ENCODE measurements at places on chromosomes 12 and 14.

- DNase-seq: no peak
Measured at GRCh38 chr12:130588696-130589539, 127.2 kb downstream of the RIMBP2 start.

DNA sequence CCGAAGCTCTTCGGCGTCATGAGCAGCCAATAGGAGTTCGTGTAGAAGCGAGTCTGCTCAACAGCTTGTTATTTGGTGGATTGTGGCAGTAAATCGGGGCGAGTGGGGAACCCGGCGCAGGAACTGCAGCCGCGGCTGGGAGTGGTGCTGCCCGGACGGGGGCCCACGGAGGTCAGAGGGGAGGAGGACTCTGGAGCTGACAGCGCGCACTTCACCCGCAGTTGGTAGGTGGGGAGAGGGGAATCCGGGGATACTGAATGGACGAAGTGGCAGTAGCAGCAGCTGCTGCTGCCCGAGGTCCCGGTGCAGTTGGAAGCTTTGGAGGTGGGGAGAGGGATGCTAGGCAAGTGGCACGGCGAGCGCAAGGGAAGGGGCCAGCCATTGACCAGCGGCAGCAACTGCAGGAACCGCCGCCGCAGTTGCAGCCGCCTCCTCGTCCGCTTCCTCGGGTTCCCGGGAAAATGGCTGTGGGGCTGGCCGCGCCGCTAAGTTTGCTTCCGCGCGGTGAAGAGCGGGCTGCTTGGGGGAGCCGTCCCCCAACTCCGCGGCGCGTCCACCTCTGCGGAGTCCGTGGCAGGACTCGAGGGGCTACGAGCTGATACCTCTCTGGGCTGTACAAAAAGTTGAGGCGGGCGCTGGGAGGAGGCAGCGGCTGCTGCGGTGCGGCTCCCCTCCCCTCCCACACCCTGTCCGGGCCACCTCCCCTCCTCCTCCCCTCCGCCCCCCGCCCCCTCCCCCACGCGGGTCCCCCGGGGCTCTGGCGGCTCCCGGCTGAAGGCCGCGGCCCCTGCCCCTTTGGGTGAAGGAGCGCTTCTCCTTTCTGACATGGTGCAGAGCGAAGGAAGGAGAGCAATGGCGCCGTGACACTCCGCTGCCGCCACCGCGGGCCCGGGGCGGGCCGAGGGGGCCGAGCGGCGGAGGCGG is at the start of gene ARID4A:
ARID4A (plus strand) TSS at position 79 of the 924 bp plus-strand sequence. CDS start 1,300 bp downstream, outside the sequence.
- DNase-seq: no peak

DNA sequence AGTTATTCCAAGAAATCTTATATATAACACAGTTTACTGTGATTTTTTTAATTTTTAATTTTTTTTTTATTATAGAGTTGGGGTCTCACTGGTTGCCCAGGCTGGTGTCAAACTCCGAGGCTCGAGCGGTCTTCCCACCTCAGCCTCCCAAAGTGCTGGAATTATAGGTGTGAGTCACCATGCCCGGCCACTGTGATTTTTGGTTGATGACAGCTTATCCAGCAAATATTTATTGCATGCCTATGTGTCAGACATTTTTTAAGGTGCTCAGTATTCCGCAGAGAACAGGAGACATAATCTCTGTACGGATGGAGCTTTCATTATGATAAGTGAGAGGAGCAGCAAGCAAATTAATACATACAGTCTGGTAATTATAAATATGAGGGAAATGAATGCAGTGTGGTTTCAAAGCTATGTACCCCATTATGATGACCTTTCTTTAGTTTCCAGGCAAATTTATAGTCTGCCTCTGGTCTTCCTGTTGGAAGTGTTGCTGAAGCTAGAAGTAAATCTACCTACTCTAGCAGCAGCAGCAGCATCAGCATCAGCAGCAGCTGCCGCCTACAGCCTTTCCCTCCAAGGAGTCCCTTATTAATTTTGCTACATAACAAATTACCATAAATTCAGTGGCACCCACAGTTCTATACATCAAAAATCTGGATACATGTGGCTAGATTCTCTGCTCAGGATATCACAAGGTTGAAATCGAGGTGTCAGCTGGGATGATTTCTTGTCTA is 32.3 kb downstream of the FRS2 start:
- DNase-seq: no peak

GRCh38 chr14:99545586-99545985 is 58.4 kb downstream of the CCDC85C start:
- no peak for DNase-seq

DNA sequence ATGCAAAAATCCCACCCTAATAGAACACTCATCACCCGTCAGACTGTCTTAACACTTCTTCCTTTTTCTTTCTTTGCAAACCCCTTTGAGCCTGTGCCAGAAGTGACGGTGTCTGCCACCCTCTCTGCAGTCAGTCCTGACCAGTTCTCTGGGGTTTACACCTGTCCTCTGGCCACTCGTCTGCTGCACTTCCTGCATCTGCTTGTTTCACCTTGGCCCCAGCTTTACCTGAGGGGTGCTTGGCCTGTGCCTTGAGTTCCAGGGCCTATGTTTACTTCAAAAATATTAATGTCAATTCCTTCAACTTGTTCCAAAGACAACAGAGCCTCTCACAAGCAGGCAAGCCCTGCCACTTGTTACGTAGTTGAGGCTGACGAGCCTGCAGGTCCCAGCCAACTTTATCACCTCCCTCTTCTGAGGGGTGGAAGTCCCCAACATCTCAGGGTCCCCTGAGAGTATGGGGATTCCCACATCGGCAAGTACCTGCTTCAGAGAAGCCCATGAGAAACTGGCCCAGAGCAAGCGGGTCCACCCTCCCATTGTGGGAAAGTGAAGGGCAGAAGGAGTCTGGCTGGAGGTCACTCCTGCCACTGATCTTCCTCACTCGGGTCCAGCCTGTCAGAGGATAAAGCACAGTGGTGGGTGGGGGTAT is 205.4 kb downstream of the DAD1 start:
- DNase-seq: peak; percentile 71

DNA sequence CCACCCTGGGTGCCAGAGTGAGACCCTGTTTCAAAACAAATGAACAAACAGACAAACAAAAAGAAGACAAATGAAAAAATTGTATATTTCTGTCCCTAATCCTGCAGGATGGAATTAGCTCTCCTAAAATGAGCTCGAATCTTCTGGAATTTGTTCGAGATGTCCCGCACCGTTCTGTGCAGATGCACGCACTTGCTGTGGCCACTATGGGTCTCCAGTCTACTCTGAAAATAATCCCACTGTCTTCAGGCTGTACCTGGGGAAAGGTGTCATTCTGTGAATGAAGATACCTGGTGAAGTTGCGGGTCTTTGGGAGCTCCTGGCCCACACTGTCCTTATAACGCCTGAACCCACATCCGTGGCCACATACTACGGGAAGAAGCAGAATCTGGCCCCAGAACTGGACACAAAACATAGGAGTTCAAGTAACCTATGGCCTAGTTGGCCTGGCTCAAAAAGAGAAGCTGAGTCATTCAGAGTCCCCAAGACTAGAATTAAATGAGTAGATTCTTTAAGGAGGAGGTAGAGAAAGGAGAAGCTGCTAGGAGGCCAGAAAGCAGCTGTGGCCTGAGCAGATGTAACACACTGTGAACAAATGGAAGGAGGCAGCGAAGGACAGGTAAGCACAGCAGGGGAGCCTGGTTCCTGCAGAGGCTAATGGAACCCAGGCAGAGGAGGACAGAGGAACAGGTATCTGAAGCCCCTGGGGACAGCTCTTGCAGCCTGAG is 108.6 kb downstream of the FOXN3 start:
- no peak for DNase-seq

- DNase-seq: no peak
Measured at GRCh38 chr12:111596985-111597830, 1.9 kb downstream of the ATXN2 start.

GRCh38 chr14:105589161-105589925 is 63.0 kb downstream of the TMEM121 start:
- DNase-seq: no peak

GRCh38 chr14:53126731-53127130 is 26.4 kb downstream of the DDHD1 start:
- DNase-seq: no peak

DNA sequence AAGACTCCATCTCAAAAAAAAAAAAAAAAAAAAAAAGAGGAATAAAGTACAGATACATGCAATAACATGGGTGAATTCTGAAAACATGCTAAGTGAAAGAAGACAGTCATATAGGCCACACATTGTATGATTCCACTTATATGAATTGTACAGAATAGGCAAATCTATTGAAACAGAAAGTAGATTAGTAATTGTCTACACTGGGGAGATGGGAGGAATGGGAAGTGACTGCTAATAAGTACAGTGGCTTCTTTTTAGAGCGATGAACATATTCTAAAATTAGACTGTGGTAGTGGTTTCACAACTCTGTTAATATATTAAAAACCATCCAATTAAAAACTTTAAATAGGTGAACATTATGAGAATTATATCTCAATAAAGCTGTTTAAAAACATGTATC is 74.4 kb downstream of the ANKS1B start:
- no peak for DNase-seq

DNA sequence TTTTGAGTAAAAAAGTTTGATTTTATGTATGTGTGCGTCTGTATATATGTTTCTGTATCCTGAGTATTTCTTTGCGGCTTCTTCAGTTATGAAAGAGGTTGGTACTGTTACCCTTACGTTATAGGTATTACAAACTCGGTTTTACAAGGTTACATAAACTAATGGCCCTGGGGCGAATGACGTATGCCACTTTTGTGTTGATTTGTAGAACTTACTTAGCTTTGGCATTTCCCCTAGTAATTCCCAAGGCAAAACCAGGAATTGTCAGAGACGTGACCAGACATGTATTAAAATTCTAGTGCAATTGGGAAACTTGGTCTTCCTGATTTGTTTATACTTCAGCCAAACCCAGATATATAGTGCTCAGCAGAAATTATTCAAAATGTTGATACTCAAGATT is 93.3 kb downstream of the DUSP16 start:
- DNase-seq: no peak

DNA sequence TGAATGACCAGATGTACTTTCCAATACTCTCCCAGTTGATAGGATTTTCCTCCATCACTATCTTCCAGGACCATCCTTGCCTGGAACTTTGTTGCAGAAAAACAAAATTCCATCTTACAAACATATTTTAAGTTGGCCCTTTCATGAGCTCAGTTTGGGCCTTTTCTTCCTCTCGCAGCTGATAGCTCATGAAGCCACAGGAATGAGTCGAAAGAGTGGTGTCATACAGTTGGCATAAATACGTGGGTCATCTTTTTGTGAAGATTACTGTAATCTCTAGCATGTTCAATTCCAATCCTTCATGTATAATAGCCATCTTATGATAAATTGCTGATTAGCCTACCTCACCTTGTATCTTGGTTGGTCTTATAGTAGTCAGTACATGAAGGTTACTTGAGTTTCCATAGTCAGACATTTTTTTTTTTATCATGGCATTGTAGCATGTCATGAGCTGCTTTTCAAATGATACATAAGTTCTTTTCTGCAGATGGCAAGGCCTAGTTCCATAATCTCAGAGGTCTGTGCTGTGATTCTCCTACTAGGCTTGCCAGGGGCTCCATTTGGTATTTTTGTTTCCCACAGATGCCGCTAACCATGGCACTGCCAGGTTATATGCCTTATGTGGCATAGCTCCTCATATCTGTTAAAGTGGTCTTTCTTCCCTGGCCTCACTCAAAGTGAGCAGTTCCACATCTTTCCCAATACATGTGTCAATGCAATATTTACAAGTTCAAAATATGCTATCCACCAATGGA is 380.6 kb upstream of the DCN start:
- DNase-seq: no peak

DNA sequence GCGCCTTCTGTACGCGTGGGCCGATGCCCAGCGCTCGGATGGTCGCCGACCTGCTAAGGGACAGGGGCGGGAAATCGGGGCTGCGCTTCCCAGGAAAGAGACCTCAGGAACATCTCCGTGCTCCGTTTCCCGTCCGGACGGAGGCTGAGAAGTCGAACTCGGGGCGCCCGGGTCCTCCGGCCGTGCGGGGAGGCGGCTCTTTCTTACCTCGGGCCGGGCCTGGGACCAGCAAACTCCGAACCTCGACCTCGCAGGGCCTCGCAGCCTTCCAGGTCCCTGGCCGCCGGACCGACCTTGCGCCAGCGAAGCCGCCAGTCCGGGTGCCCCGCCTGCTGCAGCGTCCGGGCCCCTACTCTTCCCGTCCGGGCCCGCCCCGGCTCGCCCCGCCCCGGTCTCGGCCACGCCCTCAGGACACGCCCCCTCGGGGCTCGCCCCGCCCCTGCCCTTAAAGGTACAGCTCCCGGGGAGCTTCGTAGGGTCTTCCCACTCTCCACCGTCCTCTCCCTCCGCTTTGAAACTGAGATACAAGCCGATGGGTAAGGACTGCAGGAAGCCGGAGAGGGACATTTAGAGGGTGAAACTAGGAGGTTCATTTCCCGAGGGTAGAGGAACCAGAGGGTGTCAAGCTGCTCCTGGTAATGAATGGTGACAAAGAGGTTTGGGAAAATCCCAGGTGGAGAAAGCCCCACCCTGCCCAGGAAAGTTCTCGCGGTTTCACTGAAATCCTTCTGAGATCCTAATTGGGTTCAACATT is at the start of gene SLC8B1:
SLC8B1 (minus strand) TSS at position 324 of the 754 bp plus-strand sequence. CDS start 2,231 bp downstream, outside the sequence.
- DNase-seq: no peak

GRCh38 chr12:82981150-82981549 is 294.4 kb downstream of the TMTC2 start:
- DNase-seq: no peak

DNA sequence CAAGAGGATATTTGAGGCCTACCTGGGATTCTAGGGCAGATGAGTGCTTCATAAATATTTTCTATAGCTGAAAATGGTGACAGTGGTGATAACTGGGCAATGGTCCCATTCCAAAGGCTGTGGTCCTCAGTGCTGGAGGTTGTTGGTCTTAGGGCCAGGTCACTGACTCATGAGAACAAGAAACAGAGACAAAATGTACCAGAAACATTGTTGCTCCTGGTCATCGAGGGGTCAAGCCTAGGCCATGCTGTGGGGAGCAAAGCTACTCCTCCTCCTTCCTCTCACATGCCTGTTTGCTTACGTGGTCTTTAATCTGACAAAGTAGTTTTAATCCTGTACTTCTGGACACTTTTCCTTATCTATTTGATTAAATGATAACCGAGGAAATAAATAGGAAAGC is 33.8 kb downstream of the ERG28 start:
- DNase-seq: no peak

DNA sequence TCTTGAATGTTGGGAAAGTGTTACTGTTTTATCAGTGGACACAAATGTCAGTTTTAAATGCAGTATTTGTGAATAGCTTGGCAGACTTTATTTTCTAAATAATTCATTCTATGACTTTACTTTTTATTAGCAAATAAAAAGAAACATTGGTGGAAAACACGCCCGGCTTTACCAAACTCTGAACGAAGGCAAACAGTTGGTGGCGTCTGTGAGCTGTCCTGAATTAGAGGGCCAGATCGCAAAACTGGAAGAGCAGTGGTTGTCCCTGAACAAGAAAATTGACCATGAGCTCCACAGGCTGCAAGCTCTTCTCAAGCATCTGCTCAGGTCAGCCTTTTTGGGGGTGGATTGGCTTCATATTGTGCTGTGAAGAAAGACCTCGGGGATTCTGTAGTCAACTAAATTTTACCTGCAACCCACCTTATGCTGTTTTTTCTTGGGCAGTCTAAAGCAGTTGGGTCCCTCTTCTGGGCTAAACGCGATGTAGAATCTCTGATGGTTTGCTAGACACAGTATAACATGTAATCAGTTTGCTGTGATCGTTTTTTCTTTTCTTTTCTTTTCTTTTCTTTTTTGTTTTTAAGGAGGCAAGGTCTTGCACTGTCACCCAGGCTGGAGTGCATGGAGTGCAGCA is 156.4 kb downstream of the ESR2 start:
- no peak for DNase-seq

GRCh38 chr12:47280543-47281300 is 201.0 kb upstream of the AMIGO2 start:
- DNase-seq: no peak
